ENCODE measurements at places on chromosomes 7 and 10. TPM values are rescaled to one million over a fixed set of nuclear protein-coding genes. Genes with fewer than 3 reads are reported as not detected.

Gene IRF5
- 2.3 TPM for total RNA-seq

GRCh38 chr7:33776788-33777187 lies 128.6 kb upstream of the BMPER start:
- no peak for DNase-seq

DNA sequence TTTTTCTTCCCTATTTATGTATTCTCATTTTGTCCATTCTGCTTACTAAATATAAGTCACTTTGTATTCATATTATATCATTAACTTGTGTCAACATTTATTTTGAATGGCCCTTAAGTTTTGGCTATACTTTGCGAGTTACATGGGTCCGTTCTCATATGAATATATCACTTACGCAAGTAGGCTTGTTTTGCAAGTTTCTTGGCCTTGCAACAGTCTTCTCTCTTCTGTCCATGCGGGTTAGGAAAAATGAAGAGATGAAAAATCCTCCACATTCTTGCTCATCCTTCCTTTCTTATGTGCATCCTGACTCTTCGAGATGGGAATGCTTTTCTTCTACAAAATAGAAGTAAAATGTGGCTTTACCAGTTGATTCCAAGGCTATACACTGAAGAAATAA lies 82.8 kb downstream of the GPR158 start:
- no peak for DNase-seq

DNA sequence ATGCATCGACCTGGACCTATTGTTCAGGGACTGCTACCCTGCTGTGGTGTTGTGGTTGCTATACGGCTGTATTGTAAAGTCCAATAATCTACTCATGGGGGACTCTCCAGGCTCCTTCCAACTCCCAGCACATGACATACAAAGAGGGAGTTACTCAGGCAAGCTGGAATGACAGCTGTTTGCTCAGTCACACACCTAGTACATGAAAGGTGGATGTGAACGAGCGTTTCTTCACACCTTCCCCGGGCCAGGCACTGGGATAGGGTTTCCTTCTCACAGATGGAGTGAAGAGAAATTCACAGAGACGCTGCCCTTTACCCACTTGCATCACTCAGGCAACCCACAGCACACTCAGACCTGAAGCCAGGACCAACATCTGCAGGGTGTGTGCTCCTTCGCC lies 215.7 kb downstream of the TNS3 start:
- DNase-seq: no peak

DNA sequence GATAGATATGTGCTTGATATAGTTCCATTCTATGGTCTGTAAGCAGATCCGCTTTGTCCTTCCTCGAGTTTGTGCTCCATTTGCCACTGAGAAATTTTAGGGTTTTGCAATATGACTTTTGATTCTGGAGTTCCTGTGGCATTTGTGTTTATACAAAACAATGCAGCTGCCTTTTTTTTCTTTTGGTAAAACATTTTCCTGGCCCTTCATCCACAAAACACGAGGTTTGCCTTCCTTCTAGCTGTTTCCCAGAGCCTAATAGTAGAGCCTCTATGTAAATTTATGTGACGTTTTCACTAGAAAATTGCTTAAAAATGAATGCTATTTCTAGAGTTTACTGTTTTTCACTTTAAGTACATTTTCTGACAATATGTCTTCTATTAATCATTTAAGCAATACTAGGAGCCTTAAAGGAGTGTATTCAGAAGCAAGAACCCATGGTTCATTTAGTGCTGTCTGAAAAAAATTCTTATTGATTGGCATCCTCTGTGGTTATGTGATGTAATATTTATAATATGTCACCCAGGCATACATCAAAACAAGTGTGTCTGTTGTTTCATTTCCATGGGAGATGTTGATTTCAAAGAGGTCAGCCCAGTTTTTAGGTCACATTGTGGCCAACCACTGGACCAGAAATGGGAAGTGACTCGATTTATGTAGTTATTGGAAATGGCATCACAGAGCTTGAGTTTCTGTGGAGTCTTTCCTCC lies 618.3 kb downstream of the LRMDA start:
- DNase-seq: no peak

DNA sequence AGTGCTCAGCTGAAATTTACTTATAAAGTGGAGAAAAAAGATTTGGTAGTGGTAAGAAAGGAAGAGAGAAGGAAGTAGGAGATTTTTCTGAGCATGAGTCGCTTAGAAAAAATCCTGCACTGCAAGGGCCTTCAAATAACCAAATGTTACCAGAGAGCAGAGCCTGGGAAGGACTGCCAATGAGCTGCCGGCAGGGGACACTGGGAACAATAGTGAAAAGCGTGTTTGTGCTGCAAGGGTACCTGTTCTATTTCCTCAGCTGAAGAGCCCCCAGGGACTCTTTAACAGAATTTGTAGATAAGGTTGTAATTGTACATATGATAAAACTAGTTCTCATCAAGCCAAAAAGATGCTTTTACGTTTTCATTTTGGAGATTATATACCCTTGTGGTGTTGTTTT lies 696.3 kb upstream of the C7orf33 start:
- no peak for DNase-seq

Gene NME8
- not detected for total RNA-seq

- DNase-seq: no peak
Observed at GRCh38 chr7:92609921-92610518, 19.8 kb upstream of the FAM133B start.

Gene PPP1R17
- total RNA-seq: not detected

DNA sequence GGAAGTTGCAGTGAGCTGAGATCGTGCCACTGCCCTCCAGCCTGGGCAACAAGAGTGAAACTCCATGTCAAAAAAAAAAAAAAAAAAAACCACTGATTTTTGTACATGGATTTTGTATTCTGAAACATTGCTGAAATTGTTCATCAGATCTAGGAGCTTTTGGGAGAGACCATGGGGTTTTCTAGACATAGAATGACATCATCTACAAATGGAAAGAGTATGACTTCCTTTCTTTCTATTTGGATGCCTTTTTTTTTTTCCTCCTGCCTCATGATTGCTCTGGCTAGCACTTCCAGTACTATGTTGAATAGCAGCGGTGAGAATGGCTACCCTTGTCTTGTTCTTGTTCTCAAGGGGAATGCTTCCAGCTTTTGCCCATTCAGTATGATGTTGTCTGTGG lies 89.1 kb downstream of the ANLN start:
- DNase-seq: no peak

Gene CNTNAP2
- total RNA-seq: 1.5 TPM

- DNase-seq: no peak
Observed at GRCh38 chr10:113605268-113605978, 52.6 kb downstream of the HABP2 start.

DNA sequence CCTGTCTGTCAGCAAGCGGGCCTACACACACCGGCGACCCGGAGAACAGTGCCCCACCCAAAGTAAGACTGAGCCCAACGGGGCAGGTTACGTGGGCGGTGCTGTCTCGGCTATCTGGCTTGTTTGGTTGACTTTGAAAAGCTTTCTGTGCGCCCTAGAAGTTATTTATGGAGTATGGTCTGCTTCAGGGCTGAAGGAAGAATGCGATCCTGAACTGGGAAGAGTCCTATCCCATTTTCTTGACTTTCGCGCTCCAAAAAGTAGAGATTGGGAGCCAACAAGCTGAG lies 1.5 kb downstream of the INA start:
- DNase-seq: no peak

Gene CABCOCO1
- total RNA-seq: not detected

DNA sequence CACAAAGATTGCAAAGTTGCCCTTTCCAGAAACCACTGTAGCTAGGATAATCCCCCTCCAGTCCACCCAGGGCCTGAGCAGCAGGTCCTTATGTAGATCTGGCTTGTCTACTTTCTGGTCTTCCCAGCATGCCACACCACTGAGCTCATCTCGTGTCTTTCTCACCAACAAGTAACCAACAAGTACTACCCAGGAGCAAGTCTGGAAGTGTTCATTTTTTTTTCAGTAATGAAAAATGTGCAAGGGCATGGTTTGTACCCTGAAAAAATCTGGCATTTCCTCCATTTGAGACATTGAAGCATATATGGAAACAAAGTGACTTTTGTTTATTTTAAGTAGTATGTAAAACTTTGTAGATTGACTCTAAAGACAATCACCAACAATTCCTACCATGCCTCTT lies 120.8 kb downstream of the INHBA start:
- DNase-seq: no peak

DNA sequence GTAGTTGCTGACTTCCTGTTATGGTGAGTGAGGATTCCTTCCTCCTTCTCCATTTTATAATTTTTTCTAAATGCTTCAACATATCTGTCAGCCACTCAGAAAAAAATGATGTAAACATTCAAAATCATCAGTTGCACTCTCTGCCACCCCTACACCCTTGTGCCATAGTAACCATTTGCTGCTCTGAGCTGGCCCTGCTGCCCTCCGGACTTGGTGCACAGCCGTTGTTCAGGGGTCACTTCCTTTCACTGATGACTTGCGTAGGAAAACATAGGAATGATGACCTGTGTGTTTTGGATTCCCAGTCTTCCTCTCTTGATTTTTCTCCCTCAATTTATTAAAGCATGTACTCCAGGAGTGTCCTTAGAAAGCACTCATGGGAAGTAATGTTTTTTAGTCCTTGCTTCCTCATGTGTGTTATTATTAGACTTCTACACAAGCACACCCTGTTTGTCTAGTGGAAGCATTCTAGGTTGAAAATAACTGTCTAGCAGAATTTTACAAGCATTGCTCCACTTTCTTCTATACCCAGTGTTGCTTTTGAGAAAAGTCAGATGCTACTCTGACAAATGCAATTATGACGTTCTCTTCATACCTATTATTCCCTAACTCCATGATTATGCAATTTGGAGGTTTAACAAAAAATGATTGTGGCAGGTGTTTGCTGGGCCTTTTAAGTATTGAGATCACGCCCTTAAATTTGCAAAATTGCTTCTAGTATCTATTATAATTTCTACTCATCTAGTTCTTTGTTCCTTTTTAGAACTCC lies 62.6 kb upstream of the MTPN start:
- no peak for DNase-seq

GRCh38 chr10:98696516-98696915 lies 249.8 kb upstream of the HPS1 start:
- DNase-seq: no peak

- no peak for DNase-seq
Observed at GRCh38 chr10:14653271-14654161, 121.2 kb downstream of the FAM107B start.

DNA sequence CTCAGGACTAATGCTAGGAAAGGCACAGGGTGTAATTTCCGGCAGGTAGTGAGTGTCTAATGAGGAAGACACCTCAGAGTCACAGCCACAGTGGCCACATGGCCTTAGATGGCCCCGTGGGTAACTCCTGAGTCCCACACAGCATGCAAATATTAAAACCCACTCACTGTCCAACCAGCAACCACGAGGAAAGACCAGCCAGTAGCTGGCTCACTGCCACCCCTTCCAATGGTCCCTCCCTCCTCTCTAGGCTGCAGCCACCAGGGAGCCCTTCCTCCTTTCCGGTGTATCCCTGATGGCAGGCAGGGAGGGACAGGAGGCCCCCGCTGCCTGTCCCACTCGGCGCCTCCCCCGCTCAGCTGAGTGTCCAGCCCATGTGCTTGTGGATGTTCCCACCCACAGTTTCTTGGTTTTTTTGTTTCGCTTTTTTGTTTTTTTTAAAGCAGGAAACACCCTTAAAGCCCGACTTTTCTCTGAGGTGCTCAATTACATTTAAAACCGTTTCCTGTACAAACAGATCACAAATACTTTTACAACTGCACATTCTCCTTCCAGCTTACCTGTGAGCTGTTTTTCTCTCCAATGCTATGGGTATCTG lies 9.2 kb downstream of the BNIP3 start:
- DNase-seq: no peak

- DNase-seq: no peak
Observed at GRCh38 chr7:28104041-28104541, 76.5 kb downstream of the JAZF1 start.

Gene ATP6V0A4
- not detected for total RNA-seq

Gene CLDN15
- 52.3 TPM for total RNA-seq

DNA sequence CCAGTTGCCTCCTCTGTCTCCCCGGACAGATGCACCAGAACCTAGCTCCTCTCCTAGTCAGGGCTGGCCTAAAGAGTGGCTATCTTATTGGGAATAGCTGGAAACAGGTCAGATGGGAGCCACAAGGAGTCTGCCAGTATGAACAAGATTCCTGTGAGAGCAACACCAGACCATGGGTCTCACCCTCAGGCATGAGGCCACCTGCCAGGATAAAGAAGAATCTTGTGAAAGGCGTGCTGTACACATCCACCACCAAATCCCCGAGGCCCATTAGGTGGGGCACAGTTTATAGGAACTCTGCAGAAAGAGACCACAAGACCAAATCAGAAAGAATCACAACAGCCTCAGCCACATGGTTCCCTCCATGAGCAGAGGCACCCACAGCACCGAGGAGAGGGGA lies 325.9 kb downstream of the TNS3 start:
- no peak for DNase-seq

Measured in naive thymus-derived CD8-positive, alpha-beta T cell (primary cell).